Lung (tissue), 17 donors: ENCODE measurements at places on chromosomes 3 and 15. TPM values are rescaled to one million over a fixed set of nuclear protein-coding genes. Genes with fewer than 3 reads are reported as not detected.

- H3K4me3 ChIP-seq: no peak overlapping the region
- no peaks in the 10 kb centered on the region for H3K27me3 ChIP-seq
- H3K36me3 ChIP-seq: no peaks in the 10 kb centered on the region
Measured at GRCh38 chr3:192550356-192550755, 177.0 kb downstream of the FGF12 start.

DNA sequence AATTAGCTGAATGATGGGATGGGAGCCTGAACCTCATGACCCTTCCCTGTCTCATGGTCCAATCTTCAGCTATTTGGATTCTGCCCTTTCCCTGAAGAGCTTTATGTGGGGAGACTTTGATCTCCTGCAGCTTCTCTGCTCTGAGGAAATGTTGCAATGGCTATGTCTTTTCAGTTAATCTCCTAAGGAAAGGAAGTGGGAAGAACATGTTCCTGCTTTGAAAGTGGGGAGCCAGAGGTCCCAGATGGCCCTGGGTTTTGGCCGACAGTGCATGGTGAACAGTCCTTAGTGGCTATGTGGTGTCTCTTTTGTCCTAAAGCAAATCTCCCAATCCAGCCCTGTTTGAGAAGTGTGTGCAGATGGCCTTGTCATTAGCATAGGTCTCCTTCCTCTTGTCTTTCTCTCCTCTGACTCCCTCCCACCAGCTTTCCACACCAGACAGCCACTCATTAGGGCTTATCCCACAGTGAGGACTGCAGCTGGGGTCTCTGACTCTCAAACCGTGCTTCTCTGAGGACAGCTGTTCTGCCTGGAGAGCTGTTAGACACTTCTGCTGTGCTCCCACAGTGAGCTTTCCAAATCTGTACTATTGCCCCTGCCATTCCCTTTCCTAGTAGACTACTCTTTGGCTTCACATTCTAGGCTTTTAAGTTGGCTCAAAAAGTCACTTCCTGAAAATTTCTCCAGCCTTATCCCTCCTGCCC, 365.8 kb upstream of the UMPS start:
- H3K4me1 ChIP-seq: peaks cover 58% of the 10 kb centered on the region
- H3K27me3 ChIP-seq: no peaks in the 10 kb centered on the region
- no peak overlapping the region for H3K27ac ChIP-seq
- no peaks in the 10 kb centered on the region for H3K36me3 ChIP-seq

DNA sequence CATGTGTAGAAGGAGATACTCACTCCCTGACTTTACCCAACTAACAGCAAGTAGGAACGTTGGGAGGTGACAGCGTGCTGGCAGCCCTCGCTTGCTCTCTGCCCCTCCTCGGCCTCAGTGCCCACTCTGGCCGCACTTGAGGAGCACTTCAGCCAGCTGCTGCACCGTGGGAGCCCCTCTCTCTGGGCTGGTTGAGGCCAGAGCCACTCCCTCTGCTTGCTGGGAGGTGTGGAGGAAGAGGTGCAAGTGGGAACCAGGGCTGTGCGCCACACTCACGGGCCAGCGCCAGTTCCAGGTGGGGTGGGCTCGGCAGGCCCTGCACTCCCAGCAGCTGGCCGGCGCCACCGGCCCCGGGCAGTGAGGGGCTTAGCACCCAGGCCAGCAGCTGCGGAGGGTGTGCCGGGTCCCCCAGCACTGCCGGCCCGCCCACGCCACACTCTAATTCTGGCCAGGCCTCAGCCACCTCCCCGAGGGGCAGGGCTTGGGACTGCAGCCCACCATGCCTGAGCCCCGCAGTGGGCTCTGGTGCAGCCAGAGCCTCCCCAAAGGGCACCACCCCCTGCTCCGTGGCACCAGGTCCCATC, 68.4 kb upstream of the FRMD4B start:
- H3K27ac ChIP-seq: no peak overlapping the region
- no peaks in the 10 kb centered on the region for H3K27me3 ChIP-seq
- no peaks in the 10 kb centered on the region for H3K36me3 ChIP-seq
- H3K4me3 ChIP-seq: no peak overlapping the region

- H3K4me1 ChIP-seq: peaks cover 1% of the 10 kb centered on the region
- no peaks in the 10 kb centered on the region for H3K27me3 ChIP-seq
- H3K4me3 ChIP-seq: no peak overlapping the region
- no peak overlapping the region for H3K27ac ChIP-seq
- H3K36me3 ChIP-seq: no peaks in the 10 kb centered on the region
Measured at GRCh38 chr15:89964232-89964954, 36.7 kb upstream of the ZNF710 start.

- no peaks in the 10 kb centered on the region for H3K36me3 ChIP-seq
- H3K4me3 ChIP-seq: no peak overlapping the region
Measured at GRCh38 chr15:50190723-50191122, 8.7 kb downstream of the SLC27A2 start.

DNA sequence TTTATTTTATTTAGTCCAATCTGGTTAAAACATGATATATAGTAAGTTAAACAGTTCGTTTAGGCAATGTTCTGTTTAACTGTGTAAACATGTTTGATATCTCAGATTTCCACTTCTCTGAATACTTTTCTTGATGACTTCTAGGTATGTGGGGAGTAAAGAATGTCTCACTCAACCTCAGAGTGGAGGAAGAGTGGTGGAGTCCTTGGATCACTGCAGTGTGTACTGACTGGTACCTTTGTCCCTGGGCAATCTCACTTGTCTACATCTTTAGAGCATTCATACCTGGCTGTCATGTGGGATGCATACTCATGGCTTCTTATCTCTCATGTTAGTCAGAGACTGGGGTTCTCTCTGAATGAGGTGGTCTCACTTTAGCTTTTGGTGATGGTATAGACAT, 15.6 kb downstream of the GADL1 start:
- H3K4me1 ChIP-seq: no peaks in the 10 kb centered on the region
- H3K27ac ChIP-seq: no peak overlapping the region
- no peaks in the 10 kb centered on the region for H3K36me3 ChIP-seq
- H3K27me3 ChIP-seq: no peaks in the 10 kb centered on the region
- no peak overlapping the region for H3K4me3 ChIP-seq
- DNase-seq: no peak

DNA sequence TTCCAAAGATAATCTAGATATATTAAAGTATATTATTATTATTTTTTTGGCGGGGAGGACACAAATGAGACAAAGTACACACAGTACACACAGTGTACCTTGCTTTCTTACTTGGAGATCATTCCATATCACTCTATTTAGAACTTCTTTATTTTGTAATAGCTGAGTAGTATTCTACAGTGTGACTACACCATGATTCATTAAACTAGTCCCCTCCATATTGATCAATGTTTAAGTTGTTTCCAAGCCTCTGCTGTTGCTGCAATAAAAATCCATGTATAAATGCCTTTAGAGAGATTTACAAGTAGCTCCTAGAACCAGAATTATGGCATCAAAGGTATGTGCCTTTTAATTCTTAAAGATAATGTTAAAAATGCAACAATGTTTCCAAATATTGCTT, 38.8 kb downstream of the PYGO1 start:
- no peak for DNase-seq
- H3K4me3 ChIP-seq: no peak overlapping the region
- no peak overlapping the region for H3K27ac ChIP-seq

CHCHD4 gene
- 8.8 TPM for total RNA-seq

GXYLT2 gene
- 46.8 TPM for total RNA-seq

CCR1 gene
- 39.5 TPM for total RNA-seq

CPNE9 gene
- total RNA-seq: 0.34 TPM

B4GALT4 gene
- total RNA-seq: 23.2 TPM
